ENCODE measurements at places on chromosomes 16 and 17.

DNA sequence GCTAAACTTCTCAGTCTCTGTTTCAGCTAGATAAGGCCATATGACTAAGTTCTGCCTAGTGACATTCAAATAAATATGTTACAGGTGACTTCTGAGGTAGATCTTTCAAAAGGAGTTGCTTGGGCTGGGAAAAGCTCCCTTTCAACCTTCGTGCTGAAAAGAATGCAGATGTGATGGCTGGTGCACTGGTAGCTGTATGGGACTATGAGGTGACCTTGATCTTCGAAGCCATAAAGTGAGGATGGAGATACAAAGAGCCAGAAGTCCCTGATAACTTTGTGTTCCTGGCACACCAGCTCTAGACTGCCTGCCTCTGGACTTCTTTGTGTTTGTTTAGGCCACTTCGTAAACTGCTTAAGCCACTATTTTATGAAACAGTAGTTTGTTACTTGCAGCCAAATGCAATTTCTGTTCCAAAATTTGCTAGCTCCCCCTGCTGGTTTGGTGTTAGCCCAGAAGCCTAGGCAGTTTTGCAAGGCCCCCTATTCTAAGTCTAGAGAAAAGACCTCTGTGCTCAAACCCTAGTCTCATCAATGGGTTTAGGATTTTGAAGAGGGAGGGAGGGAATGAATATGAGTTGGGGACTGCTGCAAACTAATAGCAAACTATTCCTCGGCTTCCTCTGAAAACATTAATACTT is 23.3 kb upstream of the ERCC4 start:
- DNase-seq, result no peak

DNA sequence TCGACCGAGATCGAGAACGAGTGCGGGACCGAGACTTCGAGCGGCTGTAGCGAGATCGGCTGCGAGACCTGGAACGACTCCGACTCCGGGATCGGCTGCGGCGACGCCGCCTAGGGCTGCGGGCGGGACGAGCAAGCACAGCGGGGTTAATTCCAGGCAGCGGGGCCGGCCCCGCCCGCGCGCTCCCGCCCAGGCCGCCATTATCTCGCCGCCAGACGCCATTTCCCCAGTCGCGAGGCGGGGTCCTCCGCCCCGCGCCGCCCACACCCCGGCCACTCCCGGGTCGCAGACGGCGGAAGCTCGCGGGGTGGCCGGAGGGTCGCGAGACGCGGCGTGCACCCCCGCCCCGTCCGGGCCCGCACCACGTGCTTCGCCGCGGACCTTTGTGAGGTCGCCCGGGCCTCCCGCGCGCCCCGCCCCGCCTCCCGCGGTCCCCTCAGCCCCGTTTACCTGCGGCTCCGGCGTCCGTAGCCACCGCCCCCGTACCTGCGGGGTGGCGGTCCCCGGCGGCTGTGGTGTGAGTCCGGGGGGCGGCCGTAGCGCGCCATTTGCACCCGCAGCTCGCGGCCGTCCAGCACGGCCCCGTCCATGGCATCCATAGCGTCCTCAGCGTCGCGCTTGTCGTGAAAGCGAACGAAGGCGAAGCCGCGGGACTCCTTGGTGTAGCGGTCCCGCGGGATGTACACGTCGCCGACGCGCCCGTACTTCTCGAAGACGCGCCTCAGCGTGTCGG is 616 bp downstream of the SRSF2 start:
- DNase-seq, result peak; percentile 86

DNA sequence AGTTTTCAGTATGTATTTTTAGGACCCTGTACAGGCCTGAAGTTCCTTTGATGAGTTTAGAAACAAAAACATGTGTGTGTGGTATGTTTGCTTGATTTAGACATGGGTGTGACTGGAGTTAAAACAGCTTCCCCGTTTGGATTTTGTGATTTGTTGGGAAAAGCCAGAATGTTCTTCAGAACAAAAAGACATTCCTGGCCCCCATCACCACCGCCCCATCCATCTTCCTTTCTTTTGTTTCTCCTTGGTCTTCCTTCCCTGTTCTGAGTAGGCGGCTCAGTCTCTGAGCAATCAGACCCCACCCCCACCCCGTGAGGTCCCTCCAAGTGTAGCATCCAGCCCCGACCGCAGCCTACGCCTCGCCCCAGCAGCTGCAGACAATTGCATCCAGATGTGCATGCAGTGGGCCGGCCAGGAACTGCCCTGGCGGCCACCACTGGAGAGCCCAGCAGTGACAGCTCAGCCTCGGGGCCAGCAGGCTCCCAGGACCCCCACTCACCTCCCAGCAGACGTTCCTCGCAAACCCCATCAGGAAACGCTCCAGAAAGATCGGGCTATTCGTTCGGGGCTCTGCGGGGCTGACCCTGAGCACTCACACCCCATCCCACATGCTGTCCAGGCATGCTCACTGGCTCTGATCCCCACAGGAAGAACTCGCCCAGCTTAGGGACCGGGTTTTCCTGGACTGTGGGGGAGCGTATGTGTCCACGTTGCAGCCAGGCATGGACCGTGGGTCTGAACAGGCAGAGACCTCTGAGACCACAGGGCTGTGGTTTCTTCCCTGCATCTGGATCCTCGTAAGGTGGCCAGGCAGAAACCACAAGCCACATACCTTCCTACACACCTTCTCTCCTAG is 99.8 kb upstream of the CDH5 start:
- DNase-seq, result no peak

DNA sequence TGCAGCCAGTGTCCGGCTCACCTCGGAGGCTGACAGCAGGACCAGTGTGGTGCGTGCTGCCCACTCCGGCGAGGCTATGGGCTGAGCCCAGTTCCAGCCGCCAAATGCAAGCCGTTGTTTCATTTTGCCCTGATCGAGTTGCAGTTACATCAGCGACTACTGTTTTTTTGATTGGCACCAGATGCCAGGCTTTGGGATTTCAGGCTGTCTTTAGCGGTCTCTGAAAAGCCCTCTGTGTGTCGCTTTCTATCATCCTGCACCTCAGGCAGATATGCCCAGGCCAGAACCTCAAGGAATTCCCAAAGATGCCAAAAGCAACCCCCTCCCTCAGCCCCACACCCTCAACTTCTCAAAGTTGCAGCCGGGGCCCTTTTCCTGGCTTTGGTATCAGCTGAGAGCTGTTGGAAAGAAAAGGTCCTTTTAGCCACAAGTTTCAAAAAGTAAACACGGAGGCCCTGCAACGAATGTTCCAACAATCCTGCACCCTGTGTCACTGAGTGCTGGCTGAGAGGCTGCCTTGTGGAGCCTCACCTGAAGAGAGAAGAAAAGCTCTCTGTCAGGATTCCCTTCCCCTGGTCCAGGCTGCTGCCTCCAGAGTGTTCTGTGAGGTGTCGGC is 58.9 kb downstream of the WWP2 start:
- no peak for DNase-seq

DNA sequence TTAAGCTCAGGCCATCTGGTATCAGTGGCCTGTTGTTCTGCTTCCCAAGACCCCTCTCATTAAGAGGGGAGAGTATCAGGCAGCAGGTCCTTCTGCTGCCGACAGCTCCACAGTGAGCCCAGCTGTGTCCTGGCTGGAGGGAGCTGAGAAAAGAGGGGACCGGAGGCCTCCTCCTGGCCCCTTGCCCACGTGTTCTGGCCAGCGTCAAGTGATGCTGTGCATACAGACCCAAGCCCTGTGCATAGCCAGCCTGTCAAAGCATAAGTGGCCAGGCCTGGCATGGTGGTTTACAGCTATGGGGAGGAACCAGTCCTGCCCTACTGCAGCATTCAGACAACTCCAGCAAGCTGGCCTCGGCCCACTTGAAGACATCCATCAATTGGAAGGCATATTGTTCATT is 48.0 kb downstream of the ABCC6 start:
- DNase-seq, result peak; percentile 12
